ENCODE measurements at places on chromosomes 7 and 10. TPM values are rescaled to one million over a fixed set of nuclear protein-coding genes. Genes with fewer than 3 reads are reported as not detected.

Gene SLC16A12
- 2.3 TPM for total RNA-seq

Gene SLC18A3
- total RNA-seq, result not detected

Gene ASB4
- not detected for total RNA-seq

Gene TMEM184A
- 5.7 TPM for total RNA-seq

DNA sequence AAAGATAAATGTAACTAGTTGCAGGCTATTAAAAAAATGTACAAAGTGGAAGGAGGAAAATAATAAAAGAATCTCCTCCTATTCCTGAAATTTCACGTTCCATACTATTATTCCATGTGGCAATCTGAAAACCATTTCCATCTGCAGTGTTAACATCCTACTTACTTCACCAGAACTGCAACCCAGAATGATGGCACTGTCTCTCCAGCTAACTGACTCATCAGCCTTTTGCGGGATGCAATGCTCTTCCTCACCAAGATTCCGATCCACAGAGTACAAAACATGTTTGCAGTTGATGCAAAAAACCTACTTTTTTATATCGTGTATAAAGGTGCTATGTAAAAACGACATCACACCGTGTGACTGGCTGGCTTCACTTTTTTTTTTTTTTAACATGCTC is 50.8 kb downstream of the ESYT2 start:
- no peaks in the 10 kb centered on the region for H3K27me3 ChIP-seq
- no peak for DNase-seq
- H3K4me3 ChIP-seq, result no peak overlapping the region
- H3K4me1 ChIP-seq, result no peaks in the 10 kb centered on the region
- peaks cover 45% of the 10 kb centered on the region for H3K36me3 ChIP-seq
- no peak overlapping the region for H3K27ac ChIP-seq

- no peak overlapping the region for H3K27ac ChIP-seq
- no peaks in the 10 kb centered on the region for H3K27me3 ChIP-seq
- no peak for DNase-seq
- no peak overlapping the region for H3K4me3 ChIP-seq
Observed at GRCh38 chr10:59829601-59830000, 76.3 kb upstream of the MRLN start.

DNA sequence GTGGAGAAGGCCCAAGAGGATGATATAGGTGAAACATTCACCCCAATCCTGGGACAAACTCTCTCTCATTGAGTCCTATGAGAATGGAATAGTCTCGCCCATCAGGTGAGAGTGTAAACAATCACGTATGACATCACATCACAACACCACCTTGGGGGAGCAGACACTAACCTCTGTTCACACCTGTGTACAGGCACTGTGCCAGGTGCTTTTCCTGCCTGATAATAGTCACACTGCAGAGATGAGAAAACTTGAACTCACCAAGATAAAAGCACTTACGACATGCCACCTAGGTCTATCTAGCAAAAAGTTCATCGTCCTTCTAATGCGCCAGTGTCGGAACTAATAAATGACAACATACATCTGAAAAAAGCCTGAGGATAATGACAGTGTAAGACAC is 187.8 kb downstream of the FAM107B start:
- no peaks in the 10 kb centered on the region for H3K27me3 ChIP-seq
- H3K4me3 ChIP-seq, result no peak overlapping the region
- no peak for DNase-seq
- no peaks in the 10 kb centered on the region for H3K4me1 ChIP-seq
- no peak overlapping the region for H3K27ac ChIP-seq

GRCh38 chr10:130371666-130372065 is 235.5 kb downstream of the GLRX3 start:
- H3K4me1 ChIP-seq, result no peaks in the 10 kb centered on the region
- H3K4me3 ChIP-seq, result no peak overlapping the region
- no peaks in the 10 kb centered on the region for H3K27me3 ChIP-seq

DNA sequence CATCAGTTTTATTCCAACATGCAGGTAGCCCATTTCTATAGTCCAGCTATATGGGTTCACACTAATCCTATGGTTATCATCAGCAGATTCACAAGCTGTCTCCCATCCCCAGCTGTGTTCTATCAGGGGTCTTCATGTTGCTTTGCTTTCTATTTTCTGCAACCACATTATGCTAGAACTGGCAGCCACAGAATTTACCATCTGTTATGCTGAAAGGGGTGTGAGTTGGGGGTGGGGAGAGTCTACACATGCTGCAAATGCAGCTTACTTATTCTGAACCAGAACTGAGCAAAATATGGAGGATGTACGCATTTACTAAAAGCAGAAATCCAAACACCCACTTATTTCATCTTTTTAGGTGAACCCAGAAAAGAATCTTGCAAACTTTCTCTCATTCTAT is 32.9 kb downstream of the SHTN1 start:
- H3K4me1 ChIP-seq, result no peaks in the 10 kb centered on the region
- H3K27ac ChIP-seq, result no peak overlapping the region
- H3K36me3 ChIP-seq, result no peaks in the 10 kb centered on the region
- H3K27me3 ChIP-seq, result no peaks in the 10 kb centered on the region

All from endodermal cell (in vitro differentiated cells).